ENCODE measurements at places on chromosomes 12 and 14.

DNA sequence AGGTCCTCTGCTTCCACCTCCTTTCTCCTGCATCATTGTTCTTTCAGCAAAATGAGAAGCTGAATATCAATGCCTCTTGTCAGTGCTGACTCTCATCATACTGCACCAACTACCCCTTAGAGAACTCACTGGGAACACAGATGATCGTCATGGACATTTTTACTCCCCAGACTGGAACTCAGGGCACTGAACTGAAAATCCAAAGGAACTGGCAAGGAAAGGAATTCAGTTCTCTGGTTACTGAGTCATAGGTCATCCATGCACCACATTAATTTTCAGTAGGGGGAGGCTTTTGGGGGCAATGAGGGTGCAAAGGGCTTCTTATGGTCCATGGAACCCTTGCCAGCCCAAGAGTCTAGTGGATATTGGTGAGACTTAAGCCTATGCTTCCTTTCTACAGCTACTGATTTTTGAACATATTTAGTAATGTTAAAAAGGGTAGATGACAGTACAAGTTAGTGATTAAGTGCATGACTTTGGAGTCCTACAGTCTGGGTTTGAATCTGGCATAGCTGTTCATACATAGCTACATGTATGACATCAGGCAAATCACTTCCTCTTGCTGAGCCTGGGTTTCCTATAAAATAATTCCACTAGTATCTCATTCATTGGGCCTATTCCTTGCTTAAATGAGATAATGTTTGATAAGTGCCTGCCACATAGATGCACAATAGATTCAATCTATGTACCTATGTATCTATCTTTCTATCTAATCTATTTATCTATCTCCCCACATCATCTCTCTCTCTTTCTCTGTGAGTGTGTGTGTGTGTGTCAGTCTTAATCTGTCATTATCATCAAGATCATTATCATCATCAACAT is 29.2 kb downstream of the BBS10 start:
- DNase-seq = no peak

GRCh38 chr14:104889375-104889757 is 24.3 kb downstream of the CEP170B start:
- DNase-seq = no peak

DNA sequence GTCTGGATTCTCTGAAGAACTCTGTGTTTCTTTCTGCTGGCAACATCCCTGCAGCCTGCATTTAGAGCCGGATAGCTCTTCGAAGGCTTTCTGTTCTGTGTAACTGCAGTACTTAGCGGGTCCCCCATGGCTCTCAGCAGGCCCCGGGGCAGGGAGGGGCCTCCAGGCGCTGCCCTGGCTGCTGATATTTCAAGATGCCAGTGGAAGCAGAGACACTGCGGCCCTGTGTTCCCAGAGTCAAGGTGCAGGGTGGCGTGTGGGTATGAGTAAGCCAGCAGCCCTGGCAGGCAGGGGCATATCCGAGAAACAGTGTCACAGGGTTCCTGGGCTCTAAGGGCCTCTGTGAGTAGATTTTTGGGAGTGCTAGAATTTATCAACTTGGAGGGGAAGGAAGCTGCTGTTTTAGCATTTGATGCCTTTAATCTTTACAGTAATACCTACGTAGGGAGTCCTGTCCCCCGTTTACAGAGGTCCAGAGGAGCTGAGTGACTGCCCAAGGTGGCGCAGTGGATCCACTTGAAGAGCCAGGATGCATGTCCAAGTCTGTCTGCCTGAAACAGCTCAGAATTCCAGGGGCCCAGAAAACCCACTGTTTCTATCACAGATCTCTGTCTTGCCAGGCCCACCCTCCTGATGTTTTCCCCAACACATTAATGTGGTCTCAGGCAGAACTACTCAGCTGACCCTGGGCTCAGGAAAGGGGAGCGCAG is 16.2 kb downstream of the ESRRB start:
- DNase-seq = no peak

DNA sequence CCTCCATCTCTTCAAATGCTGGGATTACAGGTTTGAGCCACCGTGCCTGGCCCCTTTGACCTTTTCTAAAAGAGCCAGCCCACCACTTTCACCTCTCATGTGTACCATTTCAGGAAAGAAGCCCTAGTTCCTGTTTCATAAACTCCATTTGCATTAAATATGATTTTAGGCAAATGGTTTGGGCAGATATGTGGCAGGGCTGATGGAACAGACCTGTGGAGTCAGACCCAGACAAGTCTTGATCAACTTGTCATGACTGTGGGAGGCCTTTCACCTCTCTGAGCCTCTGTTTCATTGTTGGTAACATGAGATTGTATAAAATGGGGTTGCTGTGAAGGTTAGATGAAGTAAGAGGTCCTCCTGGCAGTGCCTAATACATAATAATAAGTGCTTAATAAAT is 5.2 kb upstream of the MAP3K9 start:
- no peak for DNase-seq

GRCh38 chr14:55911776-55912175 is 206.4 kb upstream of the PELI2 start:
- DNase-seq = no peak

GRCh38 chr12:77025782-77026314 is 39.5 kb downstream of the E2F7 start:
- no peak for DNase-seq

DNA sequence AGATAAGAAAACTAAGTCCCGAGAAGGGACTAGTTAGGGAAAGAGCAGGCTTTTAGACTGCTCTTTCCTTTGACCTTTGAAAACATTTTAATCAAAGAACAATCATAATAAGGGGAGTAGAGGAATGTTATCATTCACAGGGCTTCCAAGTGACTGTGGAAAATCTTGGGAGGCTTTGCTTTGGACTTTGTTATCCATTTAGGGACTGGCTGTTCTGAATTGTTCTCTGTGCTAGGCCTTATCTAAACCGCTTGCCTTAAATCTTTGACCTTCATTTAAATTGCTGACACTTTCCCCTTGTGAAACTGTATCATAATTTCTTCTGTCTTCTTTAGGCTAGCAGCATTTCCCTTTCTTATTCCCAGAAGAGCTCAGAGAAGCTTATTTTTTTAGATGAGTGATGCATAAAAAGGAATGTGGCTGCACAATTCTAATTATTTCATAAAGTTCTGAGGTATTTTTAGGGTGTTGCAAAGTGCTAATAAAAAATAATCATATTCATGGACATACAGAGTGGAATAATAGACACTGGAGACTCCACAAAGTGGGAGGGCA is 9.5 kb upstream of the CALM1 start:
- no peak for DNase-seq

DNA sequence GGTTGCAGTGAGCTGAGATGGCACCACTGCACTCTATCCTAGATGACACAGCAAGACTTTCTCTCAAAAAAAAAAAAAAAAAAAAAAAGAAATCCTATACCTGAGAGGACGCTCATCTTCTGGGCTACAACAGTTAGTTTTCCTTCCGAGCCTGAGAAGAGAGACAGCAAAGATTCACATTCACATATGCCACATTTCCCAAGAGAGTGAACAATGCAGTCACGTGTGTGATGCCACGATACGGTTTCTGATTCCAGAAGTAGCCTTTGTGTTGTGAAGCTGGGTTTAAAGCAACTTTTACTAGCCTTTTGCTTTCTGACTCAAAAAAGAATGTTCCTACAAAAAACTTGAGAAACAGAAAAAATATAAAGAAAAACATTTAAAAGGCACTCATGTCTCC is 19.5 kb downstream of the GCN1 start:
- DNase-seq = no peak

- no peak for DNase-seq
Observed at GRCh38 chr12:67455236-67455635, 186.1 kb downstream of the CAND1 start.

GRCh38 chr12:113391650-113392337 is 11.9 kb downstream of the SDS start:
- DNase-seq = no peak

DNA sequence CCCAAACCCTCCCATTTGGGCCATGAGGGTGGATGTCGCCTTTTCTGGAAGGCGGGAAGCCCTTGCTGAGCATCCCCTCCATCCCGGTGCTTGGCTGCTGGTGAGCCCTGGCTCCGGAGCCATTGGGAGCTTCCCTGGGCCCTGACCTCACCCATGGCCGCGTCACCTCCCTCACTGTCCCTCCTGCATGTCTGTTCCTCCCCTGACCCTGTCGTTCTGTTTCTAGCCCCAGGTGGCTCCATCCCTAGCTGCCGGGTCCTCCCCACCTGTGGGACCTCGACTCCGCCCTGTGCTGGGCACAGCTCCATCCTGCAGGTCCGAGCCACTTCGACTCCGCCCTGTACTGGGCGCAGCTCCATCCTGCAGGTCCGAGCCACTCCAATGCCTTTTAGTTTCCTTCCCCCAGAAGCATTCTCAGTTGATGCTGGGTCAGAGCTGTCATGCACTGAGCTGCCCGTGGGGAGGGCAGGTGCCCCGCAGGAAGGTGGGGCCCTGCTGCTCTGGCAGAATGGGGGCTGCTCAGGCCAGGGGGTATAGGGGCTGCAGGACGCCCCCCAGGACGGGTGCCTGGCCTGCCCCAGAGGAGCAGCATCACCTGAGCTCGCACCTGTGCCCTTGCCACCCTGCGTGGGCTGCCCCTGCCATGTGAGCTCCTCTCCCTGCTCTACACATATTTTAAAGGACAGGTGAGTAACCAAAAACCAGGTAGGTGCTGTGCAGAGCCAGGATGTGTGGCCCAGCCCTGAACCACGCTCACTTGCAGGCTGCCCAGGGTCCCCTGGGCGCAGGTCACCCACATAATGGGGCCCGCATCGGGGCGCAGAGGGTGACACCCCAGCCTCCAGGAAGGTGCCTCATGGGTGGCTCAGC is 19.0 kb downstream of the NOC4L start:
- no peak for DNase-seq
